ENCODE measurements at places on chromosomes 3 and 15.

DNA sequence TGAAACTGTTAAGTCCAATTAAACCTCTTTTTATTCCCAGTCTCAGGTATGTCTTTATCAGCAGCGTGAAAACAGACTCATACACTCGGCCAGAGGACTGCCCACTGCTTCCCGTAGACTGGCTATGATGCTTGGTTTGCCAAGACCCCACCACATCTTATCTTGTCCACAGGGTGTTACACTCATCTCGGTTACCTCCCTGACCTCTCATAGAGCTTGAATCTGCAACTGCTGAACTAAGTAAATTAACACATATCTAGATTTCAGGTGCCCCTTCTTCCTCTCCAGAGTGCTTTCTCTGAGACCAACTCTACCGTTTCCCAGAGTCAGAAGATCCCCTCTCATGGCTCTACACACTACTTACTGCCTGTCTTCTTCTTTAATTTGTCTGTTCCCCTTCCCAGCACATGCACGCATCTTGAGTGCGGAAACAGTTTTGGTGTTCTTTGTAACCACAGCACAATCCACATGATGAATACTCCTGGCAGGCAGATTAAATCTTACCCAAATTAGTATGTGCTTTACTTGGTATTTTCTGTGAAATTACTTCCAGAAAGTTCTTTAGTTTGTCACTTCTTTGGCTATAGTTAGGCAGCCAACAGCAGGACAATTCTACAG is 49.7 kb downstream of the CD200 start:
- DNase-seq: no peak

DNA sequence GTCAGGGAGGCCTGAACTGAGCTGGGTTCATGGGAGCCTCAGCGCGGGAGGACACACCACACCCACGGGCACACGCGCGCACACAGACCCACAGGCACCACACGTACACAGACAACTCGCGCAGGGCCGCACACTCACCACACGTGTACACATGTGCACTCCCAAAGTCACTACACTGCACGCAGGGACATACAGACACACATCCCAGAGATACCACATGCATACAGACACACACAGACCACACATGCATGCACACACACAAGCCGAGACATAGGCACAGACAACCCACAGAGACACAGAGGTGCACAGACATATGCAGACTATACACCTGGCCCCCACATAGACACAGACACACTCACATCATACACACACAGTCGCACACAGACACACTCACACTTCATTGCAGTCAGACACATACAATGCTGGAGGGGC is 1.1 kb upstream of the MGLL start:
- DNase-seq: no peak

GRCh38 chr3:36211652-36211999 is 168.7 kb upstream of the STAC start:
- no peak for DNase-seq

DNA sequence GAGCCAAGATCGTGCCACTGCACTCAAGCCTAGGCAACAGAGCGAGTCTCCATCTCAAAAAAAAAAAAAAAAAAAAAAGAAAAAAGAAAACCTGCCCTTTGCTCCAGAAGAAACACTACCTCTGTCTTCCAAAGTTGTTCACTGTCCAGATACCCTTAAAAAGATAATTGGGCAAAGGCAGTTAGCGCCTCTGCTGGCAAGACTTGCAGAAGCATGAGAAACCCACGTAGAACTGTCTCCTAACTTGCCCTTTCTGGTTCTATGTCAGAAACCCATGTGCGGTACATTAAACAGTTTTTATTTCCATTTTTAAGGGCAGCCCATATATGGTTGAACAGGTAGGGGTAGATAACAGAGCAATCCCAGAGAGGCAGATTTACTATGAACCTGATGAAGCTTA is 1026.4 kb downstream of the ROBO2 start:
- DNase-seq: no peak

DNA sequence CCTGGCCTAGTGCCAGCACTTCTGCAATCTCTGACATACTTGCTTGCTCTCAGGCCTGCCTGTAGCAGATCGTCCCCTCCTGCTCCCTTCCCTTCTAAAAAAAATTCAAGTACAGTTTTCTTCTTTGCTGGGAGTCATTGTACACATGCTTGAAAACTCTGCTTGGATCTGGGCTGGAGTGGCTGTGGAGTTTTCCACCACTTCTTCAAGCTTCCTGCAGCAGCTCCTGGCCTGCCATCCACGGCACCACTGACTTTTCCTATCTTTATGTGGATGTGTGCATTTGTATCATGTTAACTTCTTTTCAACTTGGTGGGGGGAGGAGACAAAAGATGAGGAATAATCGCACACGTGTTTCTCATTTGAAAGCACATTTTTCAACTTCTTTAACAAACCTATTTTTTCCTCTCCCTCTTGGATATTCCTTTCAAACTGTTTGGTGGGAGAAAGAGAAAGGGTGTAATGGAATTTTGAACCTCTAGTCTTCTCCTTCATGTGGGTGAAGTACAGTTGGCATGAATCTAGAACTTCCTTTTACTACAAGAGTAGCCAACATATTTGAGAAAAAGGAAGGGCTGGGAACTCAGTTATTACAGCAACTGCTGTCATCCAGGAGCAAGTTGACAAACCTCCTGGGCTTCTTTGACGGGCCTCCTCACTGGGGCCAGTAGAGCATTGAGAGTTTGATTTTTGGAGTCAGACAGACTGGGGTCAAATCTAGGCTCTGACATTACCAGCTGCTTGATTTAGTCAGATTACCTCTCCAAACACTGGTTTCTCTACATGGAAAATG is 61.2 kb upstream of the LRTM1 start:
- DNase-seq: no peak

GRCh38 chr15:71632576-71633195 is 177.7 kb upstream of the NR2E3 start:
- no peak for DNase-seq

DNA sequence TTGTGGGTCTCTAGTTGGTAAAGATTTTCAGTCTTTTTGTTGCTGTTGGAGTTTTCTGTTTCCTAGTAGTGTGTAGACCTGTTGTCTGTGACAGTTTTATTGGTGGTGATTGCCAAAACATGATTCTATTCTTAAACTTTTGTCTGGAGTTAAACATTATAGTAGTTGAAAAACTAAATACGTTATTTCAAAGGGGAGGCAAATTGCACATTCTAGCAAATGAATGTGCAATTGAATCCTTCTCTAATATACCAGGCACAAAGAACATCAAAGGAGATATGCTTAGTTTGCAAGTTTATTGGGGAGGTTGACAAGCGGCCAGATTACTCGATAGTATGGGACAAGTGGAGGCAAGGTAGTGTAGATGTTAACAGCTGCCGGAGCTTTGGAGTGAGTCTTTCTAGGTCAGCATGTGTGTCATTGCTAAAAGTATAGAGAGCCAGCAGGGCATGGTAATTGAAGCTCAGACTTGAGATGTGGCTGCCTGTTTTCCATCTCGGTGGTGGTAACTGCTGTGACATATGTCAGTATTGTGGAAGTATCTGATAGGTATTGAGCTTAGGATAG is 20.6 kb downstream of the CHD2 start:
- no peak for DNase-seq

DNA sequence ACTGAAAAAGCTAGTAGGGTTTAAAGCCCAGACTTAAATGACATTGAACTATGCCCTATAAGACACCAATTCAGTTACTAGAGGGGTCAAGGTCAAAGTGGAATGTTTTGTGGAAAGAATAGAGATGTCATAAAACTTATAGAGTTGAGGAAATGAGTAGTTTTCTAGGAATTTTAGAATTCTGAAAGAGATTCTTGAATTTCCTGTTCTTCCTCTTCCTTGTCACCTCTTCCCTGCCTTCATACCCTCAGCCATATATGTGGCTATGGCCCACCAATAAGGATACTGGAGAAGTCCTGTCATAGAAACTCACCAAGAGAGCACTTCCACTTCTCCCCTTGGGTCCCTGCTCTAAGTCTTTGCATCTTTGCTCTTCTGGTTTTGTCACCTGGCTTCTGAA is 104.9 kb upstream of the TGFBR2 start:
- DNase-seq: no peak

- DNase-seq: no peak
Measured at GRCh38 chr3:188518835-188519452, 365.0 kb downstream of the LPP start.

DNA sequence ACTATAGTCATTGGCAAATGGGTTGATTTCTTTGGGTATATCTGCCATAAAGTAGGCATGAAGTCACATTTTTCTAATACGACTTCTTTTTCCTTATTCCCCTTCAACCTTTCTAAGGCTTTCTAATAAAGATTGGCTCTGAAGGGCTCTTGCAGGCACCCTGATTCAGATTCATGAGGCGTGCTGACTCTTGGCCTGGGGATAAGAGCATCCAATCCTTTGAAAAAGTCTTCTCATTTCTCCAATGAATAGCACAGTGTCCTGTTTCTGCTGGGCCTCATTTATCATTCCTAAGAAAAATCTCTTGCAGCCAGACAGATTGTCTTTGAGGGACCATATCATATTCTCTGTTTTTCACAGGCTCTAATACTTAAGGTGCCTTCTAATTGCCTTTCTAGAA is 32.3 kb upstream of the BNIP2 start:
- no peak for DNase-seq

GRCh38 chr3:127525373-127525772 is 65.2 kb downstream of the TPRA1 start:
- no peak for DNase-seq

DNA sequence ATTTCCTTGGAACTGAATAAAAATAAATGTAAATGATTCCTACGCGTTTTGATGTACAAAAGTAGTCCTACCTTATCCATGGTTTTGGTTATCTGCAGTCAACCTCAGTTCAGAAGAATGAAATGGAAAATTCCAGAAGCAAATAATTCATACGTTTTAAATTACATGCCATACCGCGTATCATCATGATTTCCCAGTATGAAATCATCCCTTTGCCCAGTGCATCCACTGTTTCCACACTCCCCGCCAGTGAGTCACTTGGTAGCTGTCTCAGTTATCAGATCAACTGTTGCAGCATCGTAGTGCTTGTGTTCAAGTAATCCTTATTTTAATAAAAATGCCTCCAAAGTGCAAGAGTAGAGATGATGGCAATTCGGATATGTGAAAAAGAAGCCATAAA is 9.1 kb upstream of the MFSD1 start:
- no peak for DNase-seq

DNA sequence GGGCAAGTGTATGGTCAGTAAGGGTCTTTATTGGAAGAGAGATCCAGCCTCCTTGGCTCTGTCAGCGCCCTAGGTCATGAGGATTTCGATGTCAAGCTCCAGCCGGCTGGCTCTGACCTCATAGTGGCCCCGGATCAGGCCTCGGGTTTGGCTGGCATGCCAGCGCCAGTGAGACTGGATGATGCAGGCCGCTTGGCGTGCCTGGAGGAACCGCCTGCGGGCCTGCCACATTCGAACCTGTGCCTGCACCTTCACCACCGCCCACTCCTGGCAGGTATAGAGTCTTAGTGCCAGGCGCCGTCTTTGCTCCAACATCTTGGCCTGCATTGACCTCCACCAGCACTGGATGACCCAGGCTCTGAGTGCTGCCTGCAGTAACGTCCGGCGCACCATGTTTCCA is 483 bp downstream of the IQCF6 start:
- no peak for DNase-seq

DNA sequence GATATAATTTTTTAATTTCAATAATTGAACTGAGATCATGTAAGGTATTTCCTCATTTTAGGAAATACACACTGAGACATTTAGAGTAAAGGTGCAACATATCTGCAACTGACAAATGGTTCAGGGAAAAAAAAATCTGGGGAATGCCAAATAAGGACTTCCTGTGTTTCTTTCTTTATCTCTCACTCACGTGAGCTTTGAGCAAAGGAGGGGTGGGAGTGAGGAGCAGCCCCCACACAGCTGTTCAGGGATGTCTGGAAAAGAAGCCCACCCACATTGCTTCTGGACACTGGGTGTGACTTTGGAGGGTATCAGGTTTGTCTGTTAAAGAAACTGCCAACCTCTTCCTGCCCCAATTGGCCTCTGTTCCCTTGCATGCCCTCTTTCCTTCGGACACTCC is 5.6 kb upstream of the TP63 start:
- no peak for DNase-seq

GRCh38 chr3:161630794-161631193 is 134.2 kb downstream of the OTOL1 start:
- no peak for DNase-seq

- DNase-seq: no peak
Measured at GRCh38 chr3:112119962-112120836, 12.8 kb downstream of the GCSAM start.

DNA sequence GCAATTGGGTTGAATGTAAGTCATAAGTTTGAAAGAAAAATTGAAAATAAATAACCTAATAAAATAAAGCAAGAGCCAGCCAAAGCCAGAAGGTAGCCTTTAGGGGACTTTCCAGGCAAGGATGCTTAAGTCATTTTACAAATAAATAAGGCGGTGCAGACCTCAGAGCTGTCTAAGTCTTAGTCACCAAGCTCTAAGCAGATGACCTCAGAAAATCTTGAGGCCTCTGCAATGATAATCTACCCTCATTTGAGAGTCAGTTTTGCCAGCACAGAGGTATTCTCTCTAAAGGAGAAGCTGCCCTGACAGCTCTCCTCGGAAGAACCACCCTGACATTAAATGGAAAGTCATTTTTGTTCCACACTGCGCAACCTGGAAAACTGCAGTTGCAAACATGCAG is 113.9 kb downstream of the OXNAD1 start:
- no peak for DNase-seq

- no peak for DNase-seq
Measured at GRCh38 chr3:183307749-183308148, 54.7 kb downstream of the B3GNT5 start.

GRCh38 chr3:52769786-52770455 is 819 bp downstream of the NEK4 start:
- no peak for DNase-seq

GRCh38 chr3:136023264-136023978 is 57.9 kb downstream of the PPP2R3A start:
- DNase-seq: no peak

- DNase-seq: no peak
Measured at GRCh38 chr3:125624341-125624740, 29.0 kb upstream of the OSBPL11 start.

DNA sequence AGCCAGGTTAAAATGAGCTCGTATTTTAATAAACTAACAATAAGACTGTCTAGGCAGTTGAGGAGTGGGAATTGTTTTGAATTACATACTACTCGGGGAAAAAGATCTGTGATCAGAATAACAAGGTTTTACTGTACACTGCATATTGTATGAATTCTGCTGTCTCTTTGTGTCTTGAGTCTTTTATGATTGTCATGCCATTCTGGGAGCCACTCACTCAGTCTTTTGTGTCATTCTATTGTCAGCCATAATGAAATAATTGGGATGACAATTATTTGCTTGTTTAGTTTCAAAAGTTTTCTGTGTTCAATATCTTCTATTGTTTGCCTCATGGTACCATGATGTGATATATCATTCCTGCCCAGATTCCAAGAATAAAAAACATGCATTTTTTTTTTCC is 339.6 kb upstream of the TBL1XR1 start:
- no peak for DNase-seq

DNA sequence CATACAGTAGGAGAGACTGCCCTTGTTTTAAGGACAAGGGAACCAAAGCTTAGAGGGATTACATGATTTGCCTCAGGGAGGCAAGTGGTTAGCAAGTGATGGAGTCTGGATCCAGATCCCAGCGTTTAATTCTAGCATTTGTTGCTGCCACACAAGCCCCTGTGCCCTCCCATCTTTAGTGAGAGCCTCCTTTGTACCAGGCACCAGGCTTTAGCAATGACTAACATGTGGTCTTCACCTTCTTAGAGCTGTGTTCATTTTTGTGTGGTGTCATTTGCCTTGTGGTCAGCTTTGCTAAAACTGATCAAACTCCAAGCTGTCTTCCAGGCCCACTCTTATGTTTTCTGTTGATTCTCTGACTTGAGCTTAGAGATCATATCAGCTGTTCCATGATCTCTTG is 290.5 kb downstream of the RPLP1 start:
- DNase-seq: no peak

Measured in iPS DF 19.7 (cell line).